DMS79 treated with DMSO at 0.1 percent for 48 hours (cell line): ENCODE measurements at places on chromosomes 13 and 19.

- no peak for DNase-seq
Observed at GRCh38 chr19:16436780-16437332, 34.9 kb downstream of the EPS15L1 start.

GRCh38 chr19:19551853-19552192, 13.8 kb downstream of the CILP2 start:
- DNase-seq, result no peak

GRCh38 chr13:25494698-25495411, 123.1 kb downstream of the ATP8A2 start:
- DNase-seq, result peak; percentile 84

GRCh38 chr13:53474878-53475277, 446.3 kb downstream of the OLFM4 start:
- no peak for DNase-seq

- no peak for DNase-seq
Observed at GRCh38 chr19:31545777-31546176, 196.5 kb upstream of the TSHZ3 start.

- no peak for DNase-seq
Observed at GRCh38 chr13:75024602-75025001, 457.4 kb downstream of the TBC1D4 start.
